ENCODE measurements at places on chromosomes 4 and X.
A peak's percentile ranks its signal among the peaks of the same experiment; 100 is the strongest.

DNA sequence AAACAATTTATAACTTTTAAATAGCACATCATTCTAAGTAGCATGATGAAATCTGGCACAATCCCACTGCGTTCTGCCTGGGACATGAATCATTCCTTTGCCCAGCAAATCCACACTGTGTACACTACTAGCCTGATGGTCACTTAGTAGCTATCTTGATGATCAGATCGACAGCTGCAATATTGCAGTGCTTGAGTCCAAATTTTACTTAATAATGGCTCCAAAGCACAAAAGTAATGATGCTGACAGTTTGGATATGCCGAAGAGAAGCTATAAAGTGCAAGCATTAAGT is 86.6 kb upstream of the NPNT start:
- no peak for DNase-seq

- DNase-seq: peak; percentile 12
These were observed 32.6 kb upstream of the MSMO1 start for GRCh38 chr4:165294907-165295306.

GRCh38 chr4:12723849-12724447 is 760.2 kb downstream of the RAB28 start:
- no peak for DNase-seq

DNA sequence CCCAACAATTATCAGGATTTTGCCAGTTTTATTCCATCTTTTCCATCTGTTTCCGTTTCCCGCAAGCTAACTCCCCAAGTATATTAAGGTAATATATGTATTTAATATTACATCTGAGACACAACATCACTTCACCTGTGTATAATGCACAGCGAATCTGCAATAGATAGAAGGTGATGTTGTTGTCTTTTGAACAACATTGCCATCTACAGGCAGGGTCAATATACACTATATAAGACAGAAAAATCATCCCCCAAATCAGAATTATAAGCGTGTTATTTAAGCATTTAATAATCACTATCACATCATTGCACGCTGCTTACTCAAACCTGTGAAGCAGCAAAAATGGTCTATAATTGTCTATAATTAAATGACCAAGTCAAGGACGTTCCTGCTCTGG is 1115.5 kb downstream of the NLGN4X start:
- DNase-seq: no peak

GRCh38 chr4:177505171-177505615 is 63.0 kb upstream of the AGA start:
- no peak for DNase-seq

GRCh38 chrX:42686706-42687105 is 91.3 kb downstream of the PPP1R2C start:
- no peak for DNase-seq

DNA sequence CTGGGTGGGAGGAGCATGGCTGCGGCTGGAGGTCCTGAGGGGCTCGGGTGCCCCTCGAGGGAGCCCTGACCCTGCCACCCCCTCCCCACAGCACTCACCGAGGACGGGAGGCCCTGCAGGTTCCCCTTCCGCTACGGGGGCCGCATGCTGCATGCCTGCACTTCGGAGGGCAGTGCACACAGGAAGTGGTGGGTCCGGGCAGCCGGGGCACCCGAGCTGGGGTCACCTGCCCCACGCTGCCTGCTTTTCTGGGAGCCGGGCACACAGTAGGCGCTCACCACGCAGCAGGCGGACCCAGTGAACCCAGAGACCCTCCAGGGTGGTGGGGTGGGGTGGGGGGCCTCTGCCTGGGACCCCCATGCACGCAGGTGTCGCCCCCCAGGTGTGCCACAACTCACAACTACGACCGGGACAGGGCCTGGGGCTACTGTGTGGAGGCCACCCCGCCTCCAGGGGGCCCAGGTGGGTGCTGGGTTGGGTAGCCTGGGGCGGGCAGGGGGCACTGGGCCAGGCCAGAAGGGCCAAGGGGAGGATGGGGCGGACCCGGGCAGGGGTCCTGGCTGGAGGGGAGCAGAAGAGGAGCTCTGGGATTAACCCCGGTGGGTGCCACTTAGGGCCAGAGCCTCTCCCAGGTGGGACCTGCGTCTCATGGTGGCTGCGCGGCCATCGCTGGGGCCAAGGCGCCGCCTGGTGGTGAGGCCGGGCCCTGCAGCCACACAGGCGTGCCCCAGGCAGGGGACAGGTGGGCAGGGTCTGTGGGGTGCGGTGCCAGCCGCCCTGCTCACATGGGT is 1.4 kb downstream of the HGFAC start:
- DNase-seq: peak; percentile 71

GRCh38 chr4:85779165-85779564 is 304.2 kb downstream of the ARHGAP24 start:
- DNase-seq: no peak

DNA sequence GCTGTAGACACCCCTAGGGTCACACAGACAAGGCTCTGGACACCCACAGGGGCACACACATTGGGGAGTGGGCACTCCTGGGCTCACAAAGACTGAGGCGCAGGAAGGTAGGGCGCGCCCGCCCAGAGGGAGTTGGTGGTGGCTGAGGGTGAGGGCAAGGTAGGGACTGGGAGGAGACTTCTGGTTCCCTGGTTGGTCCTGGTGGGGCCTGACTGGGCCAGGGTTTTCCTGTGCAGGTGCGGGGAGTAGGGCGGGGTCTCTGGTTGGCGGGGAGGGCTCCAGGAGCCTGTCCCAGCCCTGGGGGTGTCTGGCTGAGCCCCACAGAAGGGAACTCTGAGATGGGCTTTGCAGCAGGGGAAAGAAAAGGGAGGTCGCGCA is 6.7 kb upstream of the WAS start:
- peak; percentile 18 for DNase-seq

All from activated CD4-positive, alpha-beta T cell treated with anti-CD3 and anti-CD28 coated beads, Interleukin-2, Interleukin-6, amounts not matched to agents 100 ng/mL and 50 ng/mL, durations not matched to agents 16 hours and 8 hours (primary cell).